Heart left ventricle (tissue), 16 donors: ENCODE measurements at places on chromosomes 3 and 15. TPM values are rescaled to one million over a fixed set of nuclear protein-coding genes. Genes with fewer than 3 reads are reported as not detected.
A peak's percentile ranks its signal among the peaks of the same experiment; 100 is the strongest.

The RETNLB gene
- not detected for polyA plus RNA-seq

- no peak for DNase-seq
Observed at GRCh38 chr3:31275583-31275982, 257.1 kb upstream of the STT3B start.

GRCh38 chr3:16357186-16358121 lies 92.4 kb downstream of the OXNAD1 start:
- peak; percentile 62 for DNase-seq

The UPK1B gene
- not detected for polyA plus RNA-seq

DNA sequence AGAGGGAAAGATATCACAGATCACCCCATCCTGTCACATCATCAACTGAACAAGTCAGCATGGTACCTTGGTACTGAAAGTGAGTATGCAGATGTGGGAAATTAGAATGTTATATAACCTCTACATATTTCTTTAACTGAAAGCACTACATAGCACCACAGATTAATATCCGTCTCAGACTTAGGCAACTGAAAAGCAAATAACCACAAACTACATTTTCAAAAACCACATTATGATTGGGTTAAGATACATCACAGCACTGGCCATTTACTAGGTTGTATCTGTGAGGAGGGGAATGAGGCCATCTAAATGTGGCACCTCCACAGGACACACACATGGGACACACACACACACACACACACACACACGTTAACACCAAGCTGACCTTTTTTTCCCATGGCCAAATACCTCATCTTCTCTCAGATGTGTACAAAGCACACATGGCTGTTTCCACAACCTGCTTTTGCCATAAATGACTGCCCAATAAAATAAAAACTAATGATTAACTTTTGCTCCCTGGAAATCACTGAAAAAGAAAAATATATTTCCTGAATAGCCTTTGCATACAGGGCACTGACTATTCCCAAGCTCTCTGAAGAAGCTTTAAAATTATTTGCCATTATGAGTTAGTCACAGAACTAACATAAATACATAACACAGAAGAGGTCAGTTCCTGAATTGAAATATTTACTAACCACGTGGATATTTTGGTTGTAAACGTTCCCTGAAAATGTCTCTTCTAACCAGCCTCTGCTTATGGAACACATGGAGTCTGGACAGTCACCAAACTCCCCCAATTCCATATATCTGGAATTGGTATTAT lies 60.1 kb downstream of the SUMF1 start:
- DNase-seq, result no peak

GRCh38 chr3:108552267-108553159 lies 36.7 kb downstream of the CIP2A start:
- DNase-seq, result no peak

GRCh38 chr3:51982838-51983577 lies at the start of gene ACY1:
TSS of gene ACY1 (plus strand) at chr3:51983535. CDS start at chr3:51984065, 530 bp downstream.
- DNase-seq, result peak; percentile 91

The SKOR1 gene
- 0.23 TPM for polyA plus RNA-seq

GRCh38 chr3:112818289-112818688 lies 28.4 kb downstream of the CD200R1L start:
- DNase-seq, result no peak

DNA sequence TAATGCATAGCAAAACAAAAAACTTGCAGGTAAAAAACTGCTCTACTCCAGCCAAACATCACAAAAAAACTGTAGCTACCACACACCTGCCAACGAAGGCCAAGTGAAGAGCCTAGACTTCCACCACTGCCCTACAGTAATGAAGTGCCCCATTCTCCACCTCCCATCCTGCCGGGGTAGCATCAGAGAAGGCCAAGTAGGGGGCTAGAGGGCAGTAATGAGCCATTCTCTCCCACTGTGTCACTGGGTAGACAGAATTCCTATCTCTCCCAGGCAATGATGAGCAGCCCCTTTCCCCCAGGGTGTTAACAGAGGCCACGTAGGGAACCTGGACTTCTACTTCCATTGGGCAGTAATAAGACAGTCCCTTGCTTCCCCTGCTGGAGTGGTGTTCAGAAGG lies 9.5 kb downstream of the SEC22C start:
- DNase-seq, result no peak

The SNTN gene
- polyA plus RNA-seq, result not detected

The ARGFX gene
- not detected for polyA plus RNA-seq

DNA sequence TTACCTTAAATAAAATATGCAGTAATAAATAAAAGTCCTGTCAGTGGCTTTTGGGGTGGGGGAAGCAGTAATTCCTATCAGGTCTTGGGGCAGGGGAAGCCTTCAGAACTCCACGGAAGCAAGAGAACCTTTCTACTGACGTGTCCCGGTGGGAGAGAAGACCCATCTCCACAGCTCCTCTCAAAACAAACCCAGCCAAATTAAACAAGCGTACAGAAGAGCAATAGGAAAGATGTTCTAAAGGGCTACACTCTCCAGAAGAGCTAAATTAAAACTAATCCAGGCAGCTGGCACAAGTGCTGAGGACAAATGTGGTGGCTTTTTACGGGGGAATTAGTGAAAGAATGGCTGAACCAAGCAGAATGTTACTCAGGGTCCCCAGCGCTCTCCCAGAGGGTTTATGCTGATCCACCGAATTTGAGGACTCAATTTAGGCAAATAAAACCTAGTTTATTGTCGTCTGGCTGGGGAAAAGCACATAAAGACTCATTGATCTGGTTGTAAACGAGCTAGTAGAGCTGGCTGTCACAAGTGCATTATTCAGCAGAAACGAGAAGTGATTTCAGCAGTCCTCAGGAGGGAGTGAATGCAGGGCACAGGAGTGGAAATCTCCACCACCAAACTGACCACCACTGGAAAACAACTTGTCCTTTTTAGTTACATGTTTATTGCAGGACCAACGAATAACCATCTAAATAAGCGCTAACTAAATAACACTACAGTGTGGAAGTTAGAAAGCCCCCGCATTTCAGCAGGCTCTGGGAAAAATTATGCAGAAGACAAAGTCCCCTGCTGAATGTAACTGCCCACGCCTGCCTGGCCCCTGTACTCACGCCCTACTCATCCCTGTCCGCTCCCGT lies 13.5 kb downstream of the BFSP2 start:
- DNase-seq, result no peak

The PRSS50 gene
- 0.06 TPM for polyA plus RNA-seq
